ENCODE measurements at places on chromosomes 4 and X.

DNA sequence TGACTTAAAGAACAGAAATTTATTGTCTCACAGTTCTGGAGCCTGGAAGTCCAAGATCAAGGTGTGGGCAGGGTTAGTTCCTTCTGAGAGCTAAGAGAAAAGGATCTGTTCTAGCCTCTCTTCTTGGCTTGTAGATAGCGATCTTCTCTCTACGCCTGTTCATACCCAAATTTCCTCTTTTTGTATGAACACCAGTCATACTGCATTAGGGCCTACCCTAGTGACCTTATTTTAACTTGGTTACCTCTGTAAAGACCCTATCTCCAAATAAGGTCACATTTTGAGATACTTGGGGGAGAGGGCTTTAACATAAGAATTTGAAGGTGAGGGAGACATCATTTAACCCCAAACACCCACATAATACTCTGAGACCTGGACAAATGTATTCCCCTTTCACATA, 55.6 kb upstream of the SPP1 start:
- DNase-seq: no peak

GRCh38 chr4:18127030-18127429, 105.5 kb upstream of the LCORL start:
- DNase-seq: no peak

DNA sequence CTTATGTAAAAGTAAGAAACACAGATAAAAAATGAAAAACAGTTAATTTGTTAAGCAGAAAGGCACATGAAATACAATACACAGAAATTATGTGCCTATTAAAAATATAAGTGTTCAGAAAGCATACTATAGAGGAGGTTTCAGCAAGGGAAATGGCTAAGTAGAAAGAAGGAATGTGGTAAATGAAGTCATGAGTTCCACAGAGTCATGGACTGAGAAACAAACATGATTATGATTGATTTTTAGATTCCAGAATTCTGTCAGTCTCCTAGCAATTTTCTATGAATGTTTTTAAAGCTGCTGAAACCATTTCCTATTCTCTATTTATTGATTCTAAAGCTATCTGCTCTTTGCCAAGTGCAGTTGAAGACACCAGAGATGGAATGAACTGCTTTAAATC, 1398.4 kb downstream of the ARAP2 start:
- DNase-seq: no peak

GRCh38 chr4:170004651-170005295, 21.4 kb downstream of the MFAP3L start:
- no peak for DNase-seq

- no peak for DNase-seq
These were observed 5.8 kb upstream of the UXT start for GRCh38 chrX:47664737-47665136.

DNA sequence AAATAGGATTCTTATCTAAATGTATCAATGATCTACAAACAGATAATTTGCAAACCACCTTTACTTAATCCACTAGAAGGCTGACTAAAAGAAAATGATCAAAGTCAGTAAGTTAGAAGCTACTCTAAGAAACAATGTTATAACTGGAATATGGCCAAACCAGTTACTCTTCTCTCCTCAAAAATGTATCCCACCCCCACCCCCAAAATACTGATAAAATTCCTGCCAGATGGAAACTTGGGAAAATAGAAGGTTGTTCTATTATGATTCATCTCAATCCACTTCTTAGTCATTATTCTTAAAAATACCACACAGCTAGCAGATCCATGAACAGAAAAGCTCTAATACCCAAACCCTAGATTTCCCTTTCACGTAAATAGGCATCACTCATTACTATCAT, 206.4 kb downstream of the KLHL13 start:
- DNase-seq: no peak

DNA sequence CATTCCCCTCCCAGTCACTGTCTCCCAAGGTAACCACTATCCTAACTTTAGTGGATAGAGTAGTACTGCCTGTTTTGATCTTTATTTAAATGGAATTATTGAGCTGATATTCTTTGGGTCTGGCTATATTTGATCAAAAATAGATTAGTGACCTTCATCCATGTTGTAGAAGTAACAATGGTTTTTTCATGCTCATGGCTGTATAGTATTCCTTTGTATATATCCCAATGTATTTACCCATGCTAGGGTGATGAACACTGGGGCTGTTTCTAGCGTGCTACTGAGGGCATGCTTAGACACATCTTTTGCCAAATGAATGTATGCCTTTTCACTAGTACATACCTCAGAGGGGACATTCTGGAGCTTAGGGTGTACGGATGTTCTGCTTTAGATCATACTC, 10.1 kb upstream of the MAGEA8 start:
- DNase-seq: no peak

DNA sequence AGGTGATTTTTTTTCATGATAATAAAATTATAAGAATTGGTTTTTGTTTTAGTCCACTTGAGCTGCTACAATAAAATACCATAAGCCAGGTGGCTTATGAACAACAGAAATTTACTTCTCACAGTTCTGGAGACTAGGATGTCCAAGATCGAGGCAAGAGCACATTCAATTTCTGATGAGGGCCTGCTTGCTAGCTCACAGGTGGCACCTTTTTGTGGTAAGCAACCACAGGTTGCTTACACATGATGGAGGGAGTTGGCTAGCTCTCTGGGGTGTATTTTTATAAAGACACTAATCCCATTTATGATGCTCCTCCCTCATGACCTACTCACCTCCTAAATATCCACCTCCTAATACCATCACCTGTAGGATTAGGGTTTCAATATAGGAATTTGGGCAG, 1248.5 kb upstream of the TENM3 start:
- no peak for DNase-seq

- no peak for DNase-seq
These were observed 48.7 kb downstream of the STIM2 start for GRCh38 chr4:26909369-26909768.

DNA sequence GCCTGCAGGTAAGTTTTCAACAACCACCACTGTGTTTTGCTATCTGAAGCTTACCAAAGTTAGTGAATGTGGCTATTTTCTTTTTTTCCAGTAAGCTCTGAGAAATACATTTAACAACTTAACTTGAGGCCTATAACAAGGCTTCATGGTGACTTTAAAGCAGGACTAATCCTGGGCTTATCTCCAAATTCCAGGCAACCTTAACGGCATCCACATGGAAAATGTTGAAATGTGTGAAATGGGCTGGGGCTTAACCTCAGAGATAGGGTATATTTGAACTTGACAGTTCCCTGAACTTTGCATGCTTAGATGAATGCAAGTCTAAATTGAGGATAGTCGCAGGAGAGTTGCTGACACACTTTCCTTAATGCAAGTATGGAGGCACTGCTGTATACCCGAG, 539.2 kb downstream of the GALNTL6 start:
- DNase-seq: no peak

DNA sequence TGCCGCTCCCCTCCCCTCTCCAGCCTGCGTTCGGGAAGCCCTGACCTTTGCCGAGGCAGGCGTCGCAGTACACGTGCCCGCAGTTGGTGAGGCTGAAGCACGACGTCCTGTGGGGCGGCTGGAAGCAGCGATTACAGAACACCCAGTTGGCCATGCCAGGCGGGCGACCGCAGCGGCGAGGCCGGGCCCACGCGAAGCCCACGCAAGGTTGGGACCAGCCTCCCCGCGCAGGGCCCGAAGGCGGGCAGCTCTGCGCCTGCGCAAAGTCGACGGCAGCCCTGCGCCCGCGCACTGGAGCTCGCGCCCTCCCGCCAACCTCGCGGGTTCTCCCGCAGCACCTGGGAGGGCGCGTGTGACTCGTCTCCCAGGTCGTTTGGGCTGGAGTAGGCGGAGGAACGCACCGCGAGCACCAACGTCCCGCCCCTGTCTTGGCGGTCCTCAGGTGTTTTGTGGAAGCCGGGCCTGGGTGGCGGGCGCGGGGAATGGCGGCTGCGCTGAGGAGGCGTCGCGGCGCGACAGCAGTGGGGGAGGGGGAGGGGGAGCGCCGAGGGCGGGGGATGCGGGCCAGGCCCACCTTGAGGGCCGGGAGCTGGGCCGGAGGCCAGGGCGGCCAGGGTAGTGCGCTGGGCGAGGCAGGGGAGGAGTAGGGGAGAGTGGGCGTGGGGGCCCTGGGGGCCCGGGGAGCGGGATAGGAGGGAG, at the start of gene RNF212:
RNF212 (minus strand) TSS at position 254 of the 699 bp plus-strand sequence; CDS start at position 154, 100 bp downstream.
- no peak for DNase-seq

- no peak for DNase-seq
These were observed 2.5 kb upstream of the RS1 start for GRCh38 chrX:18674417-18674787.

DNA sequence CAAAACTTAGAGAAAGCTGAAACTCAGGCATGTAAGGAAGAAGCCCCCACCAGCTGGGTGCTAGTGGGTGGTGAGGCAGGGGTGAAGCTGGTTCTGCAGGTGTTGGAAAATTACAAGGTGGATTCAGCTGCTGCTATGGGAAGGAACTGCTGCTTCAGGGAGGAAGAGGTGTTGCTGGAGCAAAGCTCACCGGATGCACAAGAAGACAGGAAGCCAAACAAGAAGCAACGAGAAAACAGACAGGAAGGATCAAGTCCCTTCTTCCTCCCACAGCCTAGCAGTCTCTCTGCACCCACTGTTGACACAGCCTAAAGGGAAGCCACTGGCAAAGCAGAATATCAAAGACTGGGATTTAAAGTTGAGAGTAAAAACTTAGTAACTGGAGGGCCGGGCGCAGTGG, 100.2 kb upstream of the JADE1 start:
- DNase-seq: peak; percentile 56
